GM13977 (cell line): ENCODE measurements at places on chromosomes 3 and 15.
A peak's percentile ranks its signal among the peaks of the same experiment; 100 is the strongest.

DNA sequence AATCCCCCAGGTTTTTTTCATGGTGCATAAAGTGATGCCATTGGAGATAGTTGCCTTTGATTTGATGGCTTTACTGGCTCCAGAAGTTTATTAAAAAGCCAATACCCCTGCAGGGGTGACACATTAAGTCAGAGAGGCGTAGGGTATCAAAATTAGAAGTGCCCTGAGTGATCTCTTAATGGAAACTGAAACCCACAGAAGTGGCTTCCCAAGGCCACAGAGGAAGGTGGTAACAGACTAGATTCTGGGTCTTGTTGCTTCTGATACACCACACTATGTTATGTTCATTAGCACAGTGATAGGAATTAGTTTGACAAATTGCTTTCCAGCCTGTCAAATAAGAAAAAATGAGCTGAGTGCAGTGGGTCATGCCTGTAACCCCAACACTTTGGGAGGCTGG lies 112.3 kb downstream of the IQCH start:
- no peak for DNase-seq

GRCh38 chr3:76646921-76647562 lies 392.9 kb upstream of the ROBO2 start:
- DNase-seq = no peak

DNA sequence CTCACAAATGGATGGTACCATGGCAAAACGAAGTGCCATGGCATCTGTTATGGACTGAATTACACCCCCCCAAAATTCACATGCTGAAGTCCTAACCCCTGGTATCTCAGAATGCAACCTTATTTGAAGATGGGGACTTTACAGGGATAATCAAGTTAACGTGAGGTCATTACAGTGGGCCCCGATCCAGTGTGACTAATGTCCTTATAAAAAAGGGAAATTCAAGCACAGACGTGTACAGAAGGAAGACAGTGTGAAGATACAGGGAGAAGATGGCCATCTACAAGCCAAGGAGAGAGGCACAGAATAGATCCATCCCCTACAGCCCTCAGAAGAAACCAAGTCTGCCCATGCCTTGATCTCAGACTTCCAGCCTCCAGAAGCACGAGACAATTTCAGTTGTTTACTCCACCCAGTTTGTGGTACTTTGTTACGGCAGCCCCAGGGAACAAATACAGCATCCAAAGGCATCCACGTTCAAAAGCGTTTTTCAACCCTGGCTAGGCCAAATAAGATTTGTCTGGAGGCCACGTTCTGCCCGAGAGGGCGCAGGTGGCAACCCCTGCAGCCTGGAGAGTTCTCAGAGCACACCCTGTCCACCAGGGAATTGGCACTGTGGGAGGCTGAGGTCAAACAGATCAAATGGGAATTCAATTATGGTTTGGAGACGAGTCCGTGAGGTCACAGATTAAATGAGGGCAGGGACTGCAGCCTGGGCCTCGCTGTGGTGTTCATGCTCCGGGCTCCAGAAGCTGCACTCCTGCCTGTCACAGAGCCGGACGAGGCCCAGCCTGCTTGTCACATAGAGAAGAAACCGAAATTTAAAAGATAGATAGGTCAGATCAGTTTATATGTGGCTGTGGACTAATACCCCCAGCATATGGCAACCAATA lies 494.8 kb downstream of the SHQ1 start:
- DNase-seq = no peak

DNA sequence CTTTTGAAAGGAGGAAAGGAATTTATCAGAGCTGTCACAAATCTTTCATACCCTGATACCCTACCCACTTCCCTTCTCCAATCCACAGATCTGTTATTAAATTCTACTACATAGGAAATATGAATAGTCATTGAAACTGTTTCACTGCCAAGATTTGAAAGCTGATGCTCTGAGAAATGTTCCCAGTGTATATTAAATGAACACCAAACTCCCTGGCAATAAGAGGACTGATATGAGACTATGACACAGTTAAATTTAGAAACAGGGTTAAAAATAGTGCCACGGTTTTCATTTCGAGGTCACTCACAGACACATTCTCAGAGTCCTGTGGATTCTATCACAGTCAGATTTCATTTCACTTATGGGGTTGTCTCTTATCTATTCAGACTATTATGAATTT lies 27.2 kb upstream of the GBE1 start:
- peak; percentile 26 for DNase-seq

DNA sequence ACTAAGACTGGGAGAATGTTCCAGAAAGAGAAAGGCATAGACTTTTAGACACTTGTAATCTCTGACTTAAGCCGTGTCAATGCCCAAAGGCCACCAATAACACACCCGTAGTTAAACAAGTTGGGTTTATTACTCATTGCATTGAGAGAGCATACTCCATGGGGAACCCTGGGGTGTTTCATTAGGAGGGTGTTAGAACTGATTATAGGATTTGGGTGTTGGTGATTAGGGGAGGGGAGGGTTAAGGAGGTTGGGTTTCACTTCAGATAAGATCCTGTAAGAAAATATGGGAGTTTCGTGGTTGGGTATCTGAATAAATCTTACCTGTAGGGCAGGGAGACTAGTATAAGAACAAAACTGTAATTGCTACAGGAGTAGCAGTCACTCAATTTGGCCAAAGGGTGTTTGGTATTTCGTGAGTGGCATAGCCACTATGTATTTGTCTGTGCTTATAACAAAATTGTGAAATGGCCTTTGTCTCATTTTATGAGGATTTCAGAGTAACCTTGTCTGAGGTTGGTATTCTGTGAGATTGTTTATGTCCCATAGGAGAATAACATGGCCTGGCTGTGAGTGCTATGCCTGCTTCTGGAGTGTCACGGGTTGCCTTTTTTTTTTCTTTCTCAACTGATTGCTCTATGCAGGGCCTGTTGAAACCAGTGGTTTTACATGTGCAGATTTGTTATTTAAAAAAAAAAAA lies 2.9 kb downstream of the HACD3 start:
- DNase-seq = no peak

GRCh38 chr15:68465861-68466560 lies 34.0 kb upstream of the ITGA11 start:
- DNase-seq = no peak

GRCh38 chr3:10834951-10835350 lies 18.9 kb downstream of the SLC6A11 start:
- DNase-seq = no peak

- DNase-seq = peak; percentile 82
Observed at GRCh38 chr3:33277193-33277882, at the start of gene FBXL2. Gene FBXL2 (plus strand): TSS chr3:33277442. CDS start chr3:33277513, 71 bp downstream.
